ENCODE measurements at places on chromosomes 11 and 22.

DNA sequence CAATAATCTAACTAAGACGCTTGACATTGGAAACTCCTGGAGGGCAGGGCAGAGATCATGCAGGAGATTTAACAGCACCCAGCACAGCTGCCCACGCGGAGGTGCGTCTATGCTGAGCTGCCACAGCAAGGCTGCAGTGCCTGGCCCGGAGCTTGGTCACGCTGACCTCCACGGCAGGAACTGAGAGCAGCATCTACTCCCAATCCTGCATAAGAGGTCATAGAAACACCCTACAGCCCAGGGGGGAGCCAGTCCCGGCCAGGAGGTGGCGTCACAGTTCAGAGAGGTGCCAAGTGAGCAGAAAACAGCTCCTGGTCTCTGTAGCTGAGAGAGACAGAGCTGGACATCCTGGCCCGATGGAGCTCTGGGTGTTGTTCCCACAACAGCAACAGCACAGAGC, 121.1 kb upstream of the TMEM45B start:
- DNase-seq = no peak

DNA sequence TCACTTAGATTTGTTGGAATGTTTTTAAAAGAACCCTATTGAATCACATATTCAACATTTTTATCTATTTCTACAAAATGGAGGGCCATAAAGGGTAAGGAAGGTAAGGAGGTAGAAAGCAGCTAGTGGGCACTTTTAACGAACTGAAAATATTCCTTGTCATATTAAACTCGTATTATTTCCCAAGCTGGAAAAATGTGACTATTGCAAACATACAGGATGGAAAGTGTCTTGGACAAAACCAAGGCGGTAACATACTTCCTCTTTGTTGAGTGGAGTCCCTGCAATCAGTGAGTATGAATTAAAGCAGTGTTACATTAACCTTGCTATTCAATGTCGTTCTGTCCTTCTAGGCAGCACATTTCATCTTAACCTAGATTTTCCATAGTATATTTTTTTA, 165.6 kb downstream of the RCN1 start:
- no peak for DNase-seq

- no peak for DNase-seq
These were observed 4.1 kb upstream of the USP18 start for GRCh38 chr22:18145676-18146388.

DNA sequence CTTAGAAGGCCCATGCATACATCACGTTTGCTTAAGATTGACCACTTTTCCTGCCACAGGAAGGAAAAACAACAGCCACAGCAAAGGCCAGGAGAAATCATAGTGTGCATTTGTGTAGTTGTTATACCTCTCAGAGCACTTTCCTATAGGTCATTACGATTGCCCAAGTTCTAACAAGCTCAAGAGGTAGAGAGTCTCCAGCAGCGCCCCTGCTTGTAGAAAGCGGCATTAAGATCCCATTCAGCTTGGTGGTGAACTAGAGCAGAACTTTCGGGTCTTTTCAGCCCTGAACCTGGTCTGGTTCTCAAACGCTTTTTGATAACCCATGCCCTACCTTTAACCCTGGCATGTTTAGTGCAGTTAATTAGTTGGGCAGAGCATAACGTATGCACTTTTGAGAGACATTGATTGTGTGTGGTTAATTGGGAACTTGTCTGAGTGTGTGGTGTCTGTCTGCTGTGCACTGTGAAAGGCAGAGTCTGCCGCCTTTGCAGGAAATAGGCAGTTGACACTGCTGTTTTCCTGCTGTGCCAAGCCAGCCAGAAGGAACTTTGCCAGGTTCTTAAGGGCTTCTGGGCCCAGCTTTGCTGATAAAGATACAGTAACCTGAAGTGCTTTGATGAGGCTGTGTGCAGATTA, 109.9 kb upstream of the CLMP start:
- no peak for DNase-seq

- DNase-seq = no peak
These were observed 11.2 kb downstream of the MAJIN start for GRCh38 chr11:64960719-64961118.

GRCh38 chr11:13391217-13391616, 71.8 kb downstream of the BTBD10 start:
- DNase-seq = no peak

DNA sequence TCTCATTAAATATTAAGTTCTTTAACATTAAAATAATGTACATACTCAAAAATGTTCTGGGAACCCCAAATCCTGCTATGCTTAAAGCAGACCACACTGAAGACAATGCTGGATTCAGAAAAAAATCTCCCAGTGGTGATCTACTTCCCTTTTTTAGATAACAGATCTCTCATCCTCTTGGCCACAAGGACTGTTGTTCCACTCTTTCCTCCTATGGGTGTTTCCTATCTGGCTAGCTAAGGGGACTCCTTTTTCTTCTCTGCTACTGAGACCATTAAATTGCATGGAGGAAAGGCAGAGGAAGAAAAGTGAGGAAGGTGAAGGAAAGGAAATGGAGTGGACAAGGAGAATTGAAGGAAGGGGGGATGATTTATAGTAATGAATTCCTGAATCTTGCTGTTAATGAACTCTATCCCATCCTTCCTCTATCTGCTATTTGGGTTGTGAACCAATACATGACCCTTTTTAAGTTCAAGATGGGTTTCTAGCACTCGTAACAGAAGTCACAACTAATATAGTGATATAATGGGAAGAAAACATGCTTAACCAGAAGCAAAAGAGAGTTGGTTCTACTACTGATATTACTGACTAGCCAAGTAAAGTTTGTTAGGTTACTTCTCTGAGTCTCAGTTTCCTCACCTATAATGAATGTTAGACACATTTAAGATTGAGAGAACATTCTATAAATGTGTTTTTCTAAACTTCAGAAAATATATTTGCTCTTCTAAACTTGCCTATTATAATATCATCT, 53.2 kb downstream of the PIK3C2A start:
- no peak for DNase-seq

DNA sequence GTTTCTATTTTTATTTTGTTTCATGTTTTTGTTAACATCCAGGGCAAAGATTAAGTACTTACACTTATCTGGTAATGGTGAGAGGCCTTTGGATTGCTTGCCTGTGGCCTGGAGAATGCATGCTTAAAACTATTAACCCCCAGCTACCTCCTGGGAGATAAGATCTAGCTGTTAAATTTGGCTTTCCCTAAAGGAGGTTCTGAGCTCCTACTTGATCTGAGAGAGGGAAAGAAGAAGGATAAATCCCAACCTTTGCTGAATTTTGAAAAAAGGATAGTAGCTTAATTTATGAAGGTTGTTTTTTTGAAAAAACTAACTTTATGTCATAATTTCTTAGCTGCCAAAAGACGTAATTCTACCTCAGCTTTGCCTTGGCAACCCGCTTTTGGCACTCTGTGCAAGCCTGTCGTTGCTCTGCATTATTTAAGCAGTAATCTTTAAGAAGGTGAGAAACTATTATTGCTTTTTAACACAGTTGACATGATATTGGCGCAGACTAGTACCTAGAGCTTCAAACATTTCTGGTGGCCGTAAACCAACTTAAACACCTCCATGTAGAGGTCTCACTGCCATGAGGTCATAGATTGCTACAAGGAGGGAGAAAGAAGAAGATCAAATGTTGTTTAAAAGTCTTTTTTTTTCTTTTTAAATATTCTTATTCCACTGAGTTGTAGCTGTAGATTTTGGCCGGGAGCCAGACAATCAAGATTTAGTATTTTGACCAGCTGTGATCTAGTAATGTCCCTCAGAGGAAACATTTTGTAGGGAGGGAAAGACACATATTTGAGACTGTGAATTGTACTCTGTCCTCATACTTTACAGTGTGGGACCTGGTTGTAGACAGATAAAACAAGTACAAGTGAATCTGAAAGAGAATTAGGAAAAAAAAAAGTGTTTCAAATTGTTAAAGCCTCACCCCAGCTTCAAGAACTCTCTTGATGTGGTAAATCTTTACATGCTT, 74.4 kb downstream of the WNT11 start:
- DNase-seq = no peak

DNA sequence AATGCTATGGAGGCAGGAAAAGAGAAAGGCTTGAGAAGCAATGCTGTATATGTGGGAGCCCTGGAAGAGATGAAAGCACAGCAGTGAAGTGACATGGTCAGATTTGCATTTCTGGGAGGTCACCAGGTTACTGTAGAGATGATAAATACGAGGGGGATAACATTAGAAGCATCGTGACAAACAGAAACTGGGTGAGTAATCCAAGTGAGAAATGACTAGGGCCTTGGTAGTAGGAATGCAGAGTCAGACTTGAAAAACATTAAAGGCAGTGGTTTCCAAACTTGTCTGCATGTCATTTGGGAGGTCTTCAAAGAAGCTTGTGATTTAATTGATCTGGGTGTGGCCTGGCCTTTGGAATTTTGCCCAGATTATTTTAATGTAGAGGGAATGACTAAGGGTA, 43.9 kb downstream of the CCDC34 start:
- DNase-seq = peak; percentile 56

- DNase-seq = no peak
These were observed 162.6 kb downstream of the BUD13 start for GRCh38 chr11:116610190-116610589.

DNA sequence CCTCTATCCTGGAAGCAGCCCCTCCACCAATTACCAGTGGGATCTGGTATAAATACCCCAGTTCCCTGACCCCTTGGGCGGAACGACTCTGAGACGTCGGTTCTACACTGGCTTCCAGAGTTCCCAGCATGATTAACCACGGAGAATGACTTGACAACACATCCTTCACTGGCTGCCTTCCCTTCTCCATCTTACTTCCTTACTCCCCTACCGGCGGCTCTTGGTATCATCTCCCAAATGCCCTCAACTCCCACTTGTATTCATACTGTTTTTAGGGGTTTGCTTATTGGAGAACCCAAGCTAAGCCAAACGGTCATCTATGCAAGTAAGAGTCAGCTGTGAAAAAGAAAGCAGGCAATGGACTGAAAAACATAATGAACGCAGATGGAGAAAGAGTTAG, 56.1 kb downstream of the APOL3 start:
- DNase-seq = no peak

DNA sequence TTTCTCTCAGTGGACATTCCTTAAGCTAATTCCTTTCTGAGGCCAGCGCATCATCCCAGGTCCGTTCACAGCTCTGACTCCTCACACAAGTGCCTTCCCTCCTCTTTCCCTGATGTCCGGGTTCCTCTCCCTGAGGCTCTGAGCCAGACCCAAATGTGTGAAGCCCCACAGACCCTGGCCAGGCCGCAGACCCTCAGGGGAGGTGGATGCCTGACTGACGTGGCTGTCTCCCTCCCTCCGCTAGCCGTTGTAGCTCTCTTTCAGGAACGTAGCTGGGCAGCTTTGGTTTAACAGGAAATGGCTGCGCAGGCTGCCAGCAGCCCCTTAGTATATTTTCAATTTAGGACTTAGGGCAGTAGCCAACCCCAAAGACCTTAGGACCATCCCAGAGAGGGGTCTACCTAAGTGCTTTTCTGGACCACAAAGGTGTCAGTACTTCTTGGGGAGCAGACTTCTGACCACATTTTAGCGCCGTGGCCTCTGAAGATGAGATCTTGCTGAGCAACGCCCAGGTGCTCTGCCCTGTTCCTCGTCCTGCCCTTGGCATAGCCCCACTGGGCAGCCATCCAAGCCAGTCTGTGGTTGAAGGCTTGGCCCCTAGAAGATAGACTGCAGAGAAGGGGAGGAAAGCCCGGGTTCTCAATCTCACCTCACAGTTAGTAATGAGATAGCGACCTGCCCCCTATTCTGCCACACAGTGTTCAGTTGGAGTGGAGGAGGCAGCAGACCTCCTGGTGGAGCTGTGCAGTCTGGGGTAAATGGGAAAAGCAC, 27.0 kb downstream of the MYBPC3 start:
- DNase-seq = no peak

- peak; percentile 86 for DNase-seq
These were observed 1.5 kb downstream of the TCIRG1 start for GRCh38 chr11:68040101-68040956.

DNA sequence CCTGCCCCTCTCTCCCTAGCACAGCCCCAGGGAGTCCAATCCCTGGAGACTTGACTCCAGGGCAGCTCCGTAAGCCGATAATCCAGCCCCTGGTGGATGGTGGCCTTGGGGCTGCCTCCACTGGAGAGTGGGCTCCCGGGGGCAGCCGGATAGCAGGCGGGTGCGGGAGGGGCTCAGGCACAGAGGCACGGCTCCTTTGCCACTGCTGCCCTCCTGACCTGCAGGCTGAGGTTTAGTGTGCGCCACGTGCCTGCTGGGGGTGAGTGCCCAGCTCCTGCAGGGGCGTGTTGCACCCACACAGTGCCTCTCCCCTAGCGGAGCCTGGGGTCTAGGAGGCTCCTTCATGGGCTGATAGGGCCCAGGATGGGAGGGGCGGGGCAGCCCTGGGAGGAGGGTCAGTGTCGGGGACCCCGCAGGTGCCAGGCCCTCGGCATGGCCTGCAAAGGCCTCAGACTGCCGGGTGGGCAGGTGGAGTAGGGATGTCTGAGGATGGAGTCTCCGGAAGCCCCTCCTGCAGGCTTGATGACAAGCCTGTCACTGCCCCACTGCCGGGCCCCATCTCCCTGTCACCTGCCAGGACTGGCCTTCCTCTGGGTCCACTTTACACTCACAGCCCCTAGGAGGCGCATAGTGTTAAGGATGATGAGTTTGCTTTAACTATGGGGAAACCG, 5.6 kb downstream of the DUSP8 start:
- DNase-seq = no peak
